ENCODE measurements at places on chromosomes 6 and 20.

GRCh38 chr20:21510414-21511384 lies 3.2 kb downstream of the NKX2-2 start:
- no peak for DNase-seq

GRCh38 chr6:145020114-145020513 lies 715.2 kb downstream of the EPM2A start:
- DNase-seq, result no peak

DNA sequence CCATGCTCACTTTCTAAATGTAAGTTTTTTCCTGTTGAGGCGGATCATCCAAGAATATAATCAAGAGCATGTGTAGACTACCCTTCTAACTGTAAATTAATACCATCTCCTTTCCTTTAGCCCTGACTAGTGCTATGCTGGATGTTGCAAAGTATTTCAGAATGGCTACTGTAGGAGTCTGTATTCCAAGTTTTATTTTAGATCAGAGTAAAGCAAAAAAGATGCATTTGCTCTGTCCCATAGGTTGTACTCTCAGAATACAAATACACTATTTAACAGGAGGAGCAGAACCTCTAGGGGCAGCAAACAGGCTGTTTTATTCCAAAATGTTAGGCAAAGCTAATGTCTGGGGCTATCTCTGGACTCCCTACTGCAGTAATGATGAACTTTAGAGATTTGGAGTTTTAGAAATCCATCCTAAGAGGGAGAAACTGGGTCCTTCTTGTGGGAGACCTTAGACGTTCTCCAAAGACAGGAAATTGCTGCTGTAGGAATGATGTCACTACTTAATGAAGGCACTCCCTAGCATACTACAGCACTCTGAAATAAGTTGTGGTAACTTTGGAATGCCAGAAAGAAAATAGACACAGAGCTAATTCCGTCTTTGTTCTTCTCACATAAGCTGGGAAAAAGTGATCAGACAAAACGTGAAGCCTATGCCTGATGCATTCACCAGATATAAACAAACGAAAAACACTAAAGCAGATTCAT lies 392.4 kb upstream of the HS3ST5 start:
- no peak for DNase-seq

GRCh38 chr6:97175806-97176205 lies 107.2 kb downstream of the MMS22L start:
- DNase-seq, result no peak

- DNase-seq, result peak; percentile 39
Observed at GRCh38 chr20:8132484-8133309, 631 bp downstream of the PLCB1 start.

DNA sequence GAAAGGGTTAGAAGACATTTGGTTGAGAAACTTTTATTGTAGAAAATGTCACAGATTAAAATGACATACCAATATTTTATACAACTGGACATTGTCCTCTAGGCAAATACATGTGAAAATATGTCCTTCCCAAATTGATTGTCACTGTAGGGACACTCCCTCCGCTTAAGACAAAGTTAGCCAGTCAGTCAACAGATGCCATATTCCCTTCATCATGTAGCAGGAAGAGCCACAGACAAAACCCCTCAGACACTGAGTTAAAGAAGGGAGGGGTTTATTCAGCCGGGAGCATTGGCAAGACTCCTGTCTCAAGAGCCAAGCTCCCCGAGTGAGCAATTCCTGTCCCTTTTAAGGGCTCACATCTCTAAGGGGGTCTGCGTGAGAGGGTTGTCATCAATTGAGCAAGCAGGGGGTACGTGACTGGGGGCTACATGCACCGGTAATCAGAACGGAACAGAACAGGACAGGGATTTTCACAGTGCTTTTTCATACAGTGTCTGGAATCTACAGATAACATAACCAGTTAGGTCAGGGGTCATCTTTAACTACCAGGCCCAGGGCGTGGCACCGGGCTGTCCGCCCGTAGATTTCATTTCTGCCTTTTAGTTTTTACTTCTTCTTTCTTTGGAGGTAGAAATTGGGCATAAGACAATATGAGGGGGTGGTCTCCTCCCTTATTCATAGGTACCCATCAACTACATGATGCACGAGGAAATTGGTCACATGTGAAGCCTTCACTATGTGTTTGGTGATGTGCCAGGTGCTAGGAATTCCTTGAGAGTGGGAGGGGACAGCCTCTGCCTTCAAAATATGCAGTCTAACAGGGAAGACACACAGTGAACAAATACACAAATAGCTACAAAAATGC lies 155.7 kb upstream of the CDYL start:
- no peak for DNase-seq

- peak; percentile 9 for DNase-seq
Observed at GRCh38 chr6:31402324-31403282, 792 bp upstream of the MICA start.

- no peak for DNase-seq
Observed at GRCh38 chr20:25275813-25276532, 28.1 kb downstream of the PYGB start.

All from suppressor macrophage treated with lipopolysaccharide for 4 hours (primary cell).